ENCODE measurements at places on chromosomes 12 and 14.
A peak's percentile ranks its signal among the peaks of the same experiment; 100 is the strongest.

DNA sequence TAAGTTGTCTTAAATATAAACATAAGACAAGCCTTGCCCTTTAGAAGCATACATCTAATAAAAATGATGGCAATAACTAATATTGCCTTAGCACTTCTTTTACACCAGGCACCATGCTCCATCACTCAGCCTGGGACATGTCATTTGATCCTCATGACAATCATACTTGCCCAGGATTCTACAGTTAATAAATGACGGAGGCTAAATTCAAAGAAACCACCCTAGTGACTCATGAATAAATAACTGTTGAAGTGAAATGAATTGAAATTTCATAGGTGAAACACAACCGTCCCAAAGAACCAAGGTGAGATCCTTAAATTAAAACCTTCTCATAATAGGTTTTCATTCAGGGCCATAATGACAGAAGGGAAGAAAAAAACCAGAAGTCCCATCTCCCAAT lies 89.5 kb downstream of the GRIN2B start:
- no peak for DNase-seq

DNA sequence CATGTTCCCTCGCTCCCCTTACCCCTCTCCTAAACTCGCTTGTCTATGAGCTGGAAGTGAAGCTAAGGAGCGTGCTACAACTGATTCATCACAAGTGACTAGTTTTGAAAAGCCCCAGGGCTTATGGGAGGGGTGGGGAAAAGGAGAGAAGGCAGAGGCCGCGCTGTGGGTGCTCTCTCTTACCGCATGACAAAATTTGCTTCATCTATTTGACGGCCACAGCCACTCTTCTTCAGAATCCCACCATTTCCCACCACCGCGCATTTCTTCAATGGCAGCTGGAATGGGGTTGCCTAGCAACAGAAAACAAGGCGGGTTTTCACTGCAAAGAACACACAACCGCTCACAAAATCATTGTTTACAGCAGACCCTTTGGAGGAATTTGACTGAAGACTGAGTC lies 79.4 kb downstream of the ST8SIA1 start:
- DNase-seq, result no peak

- no peak for DNase-seq
Observed at GRCh38 chr14:104739546-104740516, 13.1 kb upstream of the SIVA1 start.

- peak; percentile 33 for DNase-seq
Observed at GRCh38 chr14:33564774-33565630, 385.9 kb downstream of the EGLN3 start.

GRCh38 chr12:52535574-52535973 lies 15.4 kb upstream of the KRT5 start:
- DNase-seq, result no peak

DNA sequence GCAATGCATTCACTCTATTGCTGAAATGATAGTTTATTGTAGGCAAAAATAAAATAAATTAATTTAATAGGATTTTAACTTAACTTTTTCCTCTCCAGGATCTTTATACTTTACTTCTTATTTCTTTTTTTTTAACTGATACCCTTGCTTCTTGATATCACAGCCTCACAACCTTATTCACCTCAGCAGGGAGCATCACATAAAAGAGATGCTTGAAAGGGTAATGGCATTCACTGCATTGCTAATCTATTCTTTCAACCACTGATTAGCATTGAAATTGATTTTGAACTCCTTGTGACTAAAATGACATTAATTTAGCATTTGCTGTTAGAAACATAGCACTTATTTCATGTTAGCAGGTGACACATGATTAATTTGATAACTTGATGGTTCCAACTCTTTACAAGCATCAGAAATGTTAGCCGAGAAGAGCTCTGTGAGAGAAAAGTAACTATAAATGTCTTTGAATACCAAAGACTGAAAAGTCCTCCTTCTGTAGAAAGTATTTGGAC lies 689.5 kb upstream of the MGAT4C start:
- no peak for DNase-seq

GRCh38 chr12:1598757-1599156 lies 4.4 kb upstream of the FBXL14 start:
- DNase-seq, result no peak

DNA sequence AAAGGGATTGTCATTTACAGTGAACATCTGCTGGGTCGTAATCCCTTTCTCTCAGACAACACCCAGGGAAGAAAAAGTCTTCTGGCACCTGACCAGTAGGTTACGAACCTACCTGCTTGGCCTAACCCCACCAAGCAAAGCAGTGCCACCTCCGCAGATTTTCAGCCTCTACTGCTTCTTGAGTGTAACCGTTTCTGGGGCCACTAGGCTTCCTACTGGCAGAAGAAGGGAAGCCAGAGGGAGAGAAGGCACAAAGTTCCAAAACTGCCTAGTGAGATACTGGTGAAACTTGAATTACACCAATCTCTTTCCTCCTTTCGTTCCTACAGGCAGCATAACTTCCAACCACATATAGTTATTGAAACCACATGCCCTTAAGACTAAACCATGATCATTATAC lies 383.6 kb downstream of the BCAT1 start:
- DNase-seq, result no peak

- peak; percentile 20 for DNase-seq
Observed at GRCh38 chr12:79634957-79635471, 55.8 kb downstream of the PAWR start.

DNA sequence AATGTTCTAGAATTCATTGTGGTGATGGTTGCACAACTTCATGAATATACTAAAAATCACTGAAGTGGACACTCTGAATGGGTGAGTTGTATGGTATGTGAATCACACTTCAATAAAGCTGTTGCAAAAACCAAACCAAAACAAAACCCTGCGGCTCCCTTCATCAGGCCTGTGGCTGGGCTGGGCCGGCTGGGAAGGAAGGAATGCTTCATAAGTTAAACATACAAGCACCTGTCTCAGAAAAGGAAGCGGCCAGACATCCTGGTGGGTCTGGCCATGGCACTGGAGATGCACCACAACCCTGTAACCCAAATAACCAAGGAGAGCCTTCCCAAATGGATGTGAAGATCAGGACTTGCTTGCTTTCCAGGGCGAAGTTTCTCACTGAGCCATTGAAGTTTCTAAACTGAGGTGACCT lies 34.9 kb downstream of the TTC7B start:
- no peak for DNase-seq

DNA sequence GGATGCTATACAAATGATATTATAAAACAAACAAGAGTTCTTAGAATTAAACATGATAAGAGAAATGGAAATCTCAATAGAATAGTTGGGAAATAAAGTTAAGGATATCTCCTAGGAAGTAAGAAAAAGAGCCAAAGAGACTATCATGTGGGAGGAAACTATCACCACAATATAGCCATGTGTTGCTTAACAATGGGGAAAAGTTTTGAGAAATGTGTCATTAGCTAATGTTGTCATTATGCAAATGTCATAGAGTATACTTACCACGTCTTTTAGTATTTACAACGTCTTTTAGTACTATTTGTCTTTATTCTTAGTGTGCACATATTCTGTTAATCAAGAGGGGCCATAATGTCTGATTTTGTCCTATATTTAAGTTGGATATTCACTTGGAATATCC lies 58.7 kb downstream of the ZNF641 start:
- DNase-seq, result no peak
